ENCODE measurements at places on chromosomes 2 and 18.
A peak's percentile ranks its signal among the peaks of the same experiment; 100 is the strongest.

DNA sequence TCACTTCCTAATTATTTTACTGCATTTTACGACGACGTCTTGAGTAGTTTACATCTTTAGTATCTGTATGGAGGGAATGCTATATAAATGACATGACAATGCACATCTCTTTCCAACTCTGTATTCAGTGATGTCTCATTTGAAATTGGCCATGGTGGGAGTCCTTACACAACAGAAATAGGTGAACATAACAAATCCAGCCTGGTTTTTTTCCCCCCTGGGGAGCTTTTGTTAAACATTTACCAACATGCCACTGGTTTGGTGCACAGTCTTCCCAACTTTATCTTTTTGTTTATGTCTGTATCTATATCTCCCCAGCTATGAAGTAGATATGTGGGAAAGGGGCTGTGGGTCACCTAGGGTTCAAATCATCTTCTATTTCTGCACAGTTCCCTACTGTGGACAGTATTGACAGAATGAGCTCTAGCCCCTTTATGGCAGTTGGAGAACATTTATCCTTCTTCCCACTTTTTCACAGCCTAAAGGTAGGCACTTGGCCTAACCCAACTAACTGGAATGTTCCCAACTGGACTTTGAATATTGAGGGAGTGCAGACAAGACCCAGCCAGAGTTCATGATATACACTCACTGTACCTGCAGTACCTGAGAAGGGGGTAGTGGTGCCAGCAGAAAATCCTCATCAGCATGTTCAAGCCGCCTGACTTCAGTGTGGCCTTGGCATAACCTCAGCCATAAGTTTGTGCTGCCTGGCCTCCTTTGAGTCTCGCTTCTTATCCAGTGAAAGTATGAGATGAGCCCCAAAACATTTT, 5.7 kb upstream of the RTKN start:
- no peak for DNase-seq

GRCh38 chr2:54699665-54700064, 23.8 kb upstream of the EML6 start:
- no peak for DNase-seq

DNA sequence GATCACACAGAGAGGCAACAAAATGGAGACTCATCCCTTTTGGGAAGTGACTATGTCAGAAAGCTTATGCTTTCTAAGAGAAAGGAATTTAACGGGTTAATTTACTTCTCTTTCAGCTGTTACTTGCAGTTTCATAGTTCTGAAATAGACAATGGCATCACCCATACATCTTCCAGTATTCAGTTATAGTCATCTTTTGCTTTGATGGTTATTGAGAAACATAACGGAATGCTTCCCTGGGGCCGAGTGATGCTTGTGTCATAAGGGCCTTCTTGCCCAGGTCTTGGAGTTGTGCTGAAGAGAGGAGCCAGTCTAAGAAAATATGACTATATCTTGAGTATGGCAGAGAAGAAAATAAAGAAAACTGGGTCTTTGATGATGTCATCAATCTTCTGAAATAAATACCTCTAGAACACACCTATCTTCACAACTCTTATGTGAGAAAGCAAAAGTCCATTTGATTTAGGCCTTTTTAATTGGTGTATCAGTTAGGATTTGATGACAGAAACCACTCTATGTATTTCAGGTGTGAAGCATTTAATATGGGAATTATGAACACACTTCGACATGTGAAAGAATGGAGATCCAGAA, 328.2 kb downstream of the LRRTM4 start:
- DNase-seq: no peak

DNA sequence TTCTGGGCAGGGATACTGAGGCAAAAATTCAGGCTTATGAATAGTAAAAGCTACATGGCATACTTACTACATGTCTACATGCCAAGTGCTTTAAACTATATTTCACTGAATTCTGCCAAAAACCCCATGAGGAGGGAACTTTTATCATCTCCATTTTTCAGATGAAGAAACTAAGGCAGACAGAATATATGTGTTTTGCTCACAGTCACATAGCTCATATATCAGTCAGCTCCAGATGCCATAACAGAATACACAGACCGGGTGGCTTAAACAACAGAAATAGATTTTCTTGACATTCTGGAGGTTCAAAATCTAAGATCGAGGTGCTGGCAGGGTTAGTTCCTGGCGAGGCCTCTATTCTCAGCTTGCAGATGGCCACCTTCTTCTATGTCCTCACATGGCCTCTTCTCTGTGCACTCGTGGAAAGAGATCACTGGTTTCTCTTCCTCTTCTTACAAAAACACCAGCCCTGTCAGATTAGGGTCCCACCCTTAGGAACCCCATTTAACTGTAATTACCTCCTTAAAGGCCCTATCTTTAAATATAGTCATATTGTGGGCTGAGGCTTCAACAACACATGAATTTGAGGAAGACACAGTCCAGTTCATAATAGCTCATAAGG, 27.1 kb upstream of the CREB1 start:
- no peak for DNase-seq

- no peak for DNase-seq
Observed at GRCh38 chr2:47083886-47084687, 71.0 kb downstream of the STPG4 start.

GRCh38 chr2:231683292-231684235, 24.8 kb upstream of the PTMA start:
- DNase-seq: peak; percentile 78

DNA sequence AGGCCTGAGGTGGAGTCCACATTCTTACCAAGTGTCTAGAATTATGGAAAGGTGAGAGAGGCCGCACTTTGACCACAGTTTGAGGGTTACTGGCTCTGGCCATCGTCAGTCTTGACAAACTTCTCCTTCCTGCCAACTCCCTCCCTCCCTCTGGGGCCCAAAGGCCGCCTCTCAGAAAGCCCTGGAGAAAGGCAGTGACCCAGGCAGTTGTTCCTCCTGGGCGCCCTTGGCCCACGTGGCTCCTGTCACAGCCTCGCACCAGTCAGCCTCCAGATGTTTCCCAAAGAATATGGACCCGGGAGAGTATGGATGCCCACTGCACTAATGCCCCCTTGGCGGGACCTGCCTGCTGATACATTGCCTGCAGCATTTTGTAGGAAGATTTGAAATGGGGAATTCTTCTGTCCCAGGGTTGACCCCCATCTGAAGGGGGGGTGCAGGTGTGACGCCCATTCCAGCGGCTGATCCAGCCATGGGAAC, 61.7 kb downstream of the ASB1 start:
- DNase-seq: no peak

DNA sequence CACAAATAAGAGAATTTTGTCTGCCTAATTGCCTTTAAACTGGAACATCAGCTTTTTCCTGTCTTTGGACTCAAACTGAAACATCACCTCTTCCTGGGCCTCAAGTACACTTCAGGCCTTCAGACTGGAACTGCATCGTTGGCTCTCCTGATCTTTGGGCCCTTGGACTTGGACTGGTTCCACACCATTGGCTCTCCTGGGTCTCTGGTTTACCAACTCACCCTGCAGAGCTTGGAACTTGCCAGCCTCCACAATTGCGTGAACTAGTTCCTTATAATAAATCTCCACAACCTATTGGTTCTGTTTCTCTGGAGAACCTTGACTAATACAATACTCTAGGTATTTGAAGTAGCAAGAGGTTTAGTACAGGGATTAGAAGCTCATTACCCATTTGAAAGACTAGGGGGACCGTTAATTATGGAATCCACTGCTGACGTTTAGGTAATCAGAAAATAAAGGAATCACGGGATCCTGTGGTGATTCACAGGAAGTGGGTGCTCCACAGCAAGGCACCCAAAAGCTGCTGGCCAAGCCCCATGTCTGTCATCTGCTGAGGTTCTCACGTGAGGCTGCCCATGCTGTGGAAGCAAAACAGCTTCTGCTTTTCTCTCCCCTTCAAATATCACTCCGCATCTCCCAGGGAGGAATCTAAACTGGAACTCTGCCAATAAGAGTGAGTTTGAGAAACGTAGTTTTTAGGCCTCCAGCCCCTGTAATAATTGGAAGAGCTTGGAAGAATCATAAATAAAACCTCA, 20.0 kb upstream of the SGPP2 start:
- DNase-seq: no peak

- no peak for DNase-seq
Observed at GRCh38 chr2:143680885-143681405, 551.7 kb downstream of the ARHGAP15 start.

GRCh38 chr18:50286391-50287027, 983 bp downstream of the CXXC1 start:
- DNase-seq: no peak

DNA sequence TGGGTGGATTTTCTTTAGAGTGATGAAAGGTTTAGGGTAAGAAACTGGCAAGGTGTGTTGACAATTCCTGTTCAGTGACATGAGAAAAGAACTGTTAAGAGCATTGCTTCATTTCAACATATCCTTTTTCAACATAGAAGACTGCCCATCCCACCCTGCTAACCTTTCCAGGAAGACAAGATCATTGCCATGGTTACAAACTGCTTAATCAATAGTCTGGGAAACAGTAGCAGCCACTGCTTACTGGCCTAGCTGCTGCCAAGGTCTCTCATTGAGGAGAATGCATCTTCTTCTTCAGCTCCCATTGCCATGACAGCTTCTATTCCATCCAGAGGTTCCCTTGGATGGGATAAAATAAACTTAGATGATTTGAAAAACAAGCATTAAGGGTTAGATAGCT, 212.1 kb downstream of the LRRTM1 start:
- no peak for DNase-seq

DNA sequence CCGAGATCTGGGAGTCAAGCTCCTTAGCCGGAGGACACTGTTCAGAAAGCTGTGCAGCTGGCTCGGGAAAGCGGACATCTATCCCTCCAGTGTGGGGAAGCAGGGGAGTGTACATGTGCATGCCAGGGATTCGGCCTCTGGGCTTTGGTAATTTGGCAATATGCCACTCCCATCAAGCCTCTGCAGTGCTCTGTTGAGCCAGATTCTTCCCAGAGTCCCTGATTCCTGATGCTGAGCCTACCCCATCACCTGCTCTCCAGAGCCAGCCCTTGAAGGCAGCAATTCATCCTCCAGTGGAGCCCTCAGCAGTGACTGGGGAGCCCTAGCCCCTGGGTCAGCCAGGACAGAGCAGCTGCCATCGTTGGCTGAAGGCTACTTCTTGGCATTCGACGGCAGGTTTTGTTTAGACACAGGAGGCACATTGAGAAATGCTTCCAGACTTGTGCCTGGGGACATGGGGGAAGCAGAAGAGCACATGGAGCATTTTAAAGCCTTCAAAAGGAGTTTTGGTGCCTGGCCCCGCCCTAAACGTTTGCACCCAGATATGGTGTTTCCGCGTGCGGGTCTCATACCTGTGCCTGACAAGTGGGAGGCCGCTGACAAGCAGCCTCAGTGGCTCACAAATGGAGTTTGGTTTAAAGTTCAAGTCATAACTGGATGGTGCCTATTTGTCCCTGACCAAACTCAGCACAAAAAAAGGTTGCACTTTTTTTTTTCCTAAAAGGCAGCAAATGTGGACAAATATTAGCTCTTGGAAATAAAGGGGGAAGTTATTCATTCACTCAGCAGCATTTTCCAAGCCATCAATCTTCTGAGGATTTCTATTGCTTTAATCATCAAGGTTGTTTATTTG, 272.8 kb downstream of the CYRIA start:
- DNase-seq: no peak

- no peak for DNase-seq
Observed at GRCh38 chr18:33838054-33838453, 260.0 kb downstream of the ASXL3 start.

DNA sequence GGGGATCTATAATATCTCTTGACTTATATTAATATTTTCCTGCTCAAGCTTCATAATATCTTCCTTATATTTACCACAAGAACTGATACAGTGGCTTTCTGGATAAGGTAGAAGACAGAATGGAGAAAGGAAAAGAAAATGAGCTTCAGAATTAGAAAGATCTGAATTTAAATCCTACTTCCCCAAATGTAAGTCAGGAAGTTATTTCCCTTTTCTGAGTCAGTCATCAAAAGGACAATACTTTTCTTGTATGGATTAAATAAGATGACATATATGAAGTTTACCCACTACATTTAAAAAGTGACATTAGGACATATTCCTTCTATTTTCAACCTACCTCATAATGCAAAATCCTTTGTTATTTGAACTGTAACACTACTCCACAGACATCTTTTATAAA, 19.0 kb downstream of the KRCC1 start:
- no peak for DNase-seq
